Germinal center (tissue), 1 donor: ENCODE measurements at places on chromosomes 2 and 18.

DNA sequence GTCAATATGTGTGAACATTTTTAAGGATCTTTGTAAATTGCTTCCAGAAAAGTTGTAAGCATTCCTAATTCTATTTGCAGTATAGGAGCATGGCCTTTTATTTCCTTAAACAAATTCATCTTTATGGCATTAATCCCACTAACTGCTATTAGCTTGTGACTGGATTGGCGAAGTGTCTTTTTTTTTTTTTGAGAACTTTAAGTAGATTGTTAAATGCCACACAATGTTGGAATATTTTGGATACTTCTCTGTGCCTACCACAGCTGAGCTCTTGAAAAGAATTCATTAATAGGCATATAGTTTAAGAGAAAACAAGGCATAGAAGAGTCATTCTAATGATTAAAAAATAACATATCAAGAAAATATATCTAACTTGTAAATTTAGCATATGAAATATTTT lies 129.7 kb downstream of the LAMA3 start:
- no peak for DNase-seq

GRCh38 chr18:43992741-43993140 lies 687.9 kb upstream of the SETBP1 start:
- DNase-seq: no peak

GRCh38 chr2:43008388-43008787 lies 216.0 kb upstream of the HAAO start:
- no peak for DNase-seq

- no peak for DNase-seq
Observed at GRCh38 chr2:55059793-55060192, 9.5 kb upstream of the RTN4 start.
